ENCODE measurements at places on chromosomes 5 and 9. TPM values are rescaled to one million over a fixed set of nuclear protein-coding genes. Genes with fewer than 3 reads are reported as not detected.

The DENND4C gene
- 13.6 TPM for total RNA-seq

The NKD2 gene
- 3.3 TPM for total RNA-seq

The BTNL9 gene
- total RNA-seq = not detected

The SPATA31D4 gene
- total RNA-seq = not detected

The SAXO1 gene
- not detected for total RNA-seq

The PCDHB13 gene
- total RNA-seq = not detected

GRCh38 chr9:130499804-130500263, 55.1 kb downstream of the ASS1 start:
- no peak for DNase-seq

- no peak for DNase-seq
Observed at GRCh38 chr9:129385211-129385934, 207.3 kb upstream of the IER5L start.

GRCh38 chr5:176793736-176794135, 16.6 kb upstream of the UNC5A start:
- no peak for DNase-seq

- no peak for DNase-seq
Observed at GRCh38 chr5:138611678-138612218, 36.5 kb upstream of the HSPA9 start.

DNA sequence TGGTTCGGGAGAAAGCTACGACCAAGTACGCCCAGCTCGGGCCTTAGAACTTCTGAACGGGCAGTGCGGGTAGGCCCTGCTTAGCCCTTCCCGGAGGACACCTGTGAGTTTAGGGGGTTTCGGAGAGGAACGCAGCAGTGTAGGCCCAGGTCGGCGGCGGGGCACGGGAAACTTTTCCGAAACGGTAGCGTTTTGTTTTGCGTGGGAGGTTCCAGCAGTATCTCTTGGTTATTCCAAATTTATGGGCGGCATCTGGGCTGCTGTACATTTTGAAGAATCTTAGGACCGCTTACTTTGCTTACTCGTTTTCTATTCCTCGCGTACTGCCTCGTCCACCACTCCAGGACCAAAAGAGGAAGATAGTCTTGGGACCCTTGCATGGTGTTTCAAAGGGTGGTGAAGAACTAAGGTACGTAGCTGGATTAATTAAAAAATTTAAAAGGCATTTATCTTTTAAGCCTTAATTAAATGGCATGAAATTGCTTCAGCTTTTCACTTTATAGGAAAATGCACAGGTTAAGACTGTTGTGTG, 492 bp downstream of the TENT2 start:
- no peak for DNase-seq

DNA sequence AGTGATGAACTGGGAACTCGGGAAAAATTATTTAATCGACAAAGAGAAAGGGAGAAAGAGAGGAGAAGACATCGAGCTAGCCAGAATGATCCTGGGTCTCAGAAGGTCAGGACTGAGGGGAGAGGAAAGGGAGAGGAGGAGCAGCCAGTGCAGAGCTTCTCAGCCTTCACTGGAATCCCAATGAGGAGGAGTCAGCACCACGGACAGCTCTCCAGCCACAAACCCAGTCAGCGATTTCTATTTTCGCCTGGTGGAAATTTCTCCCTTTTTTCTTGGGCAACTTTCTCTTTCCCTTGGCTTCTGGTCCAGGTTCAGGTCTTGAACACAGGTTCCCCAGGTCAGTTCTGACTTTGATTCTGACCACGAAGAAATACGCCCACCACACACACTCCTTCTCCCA, 1.6 kb upstream of the BRINP1 start:
- peak; percentile 67 for DNase-seq

GRCh38 chr9:29322240-29322639, 1749.0 kb upstream of the C9orf72 start:
- no peak for DNase-seq

DNA sequence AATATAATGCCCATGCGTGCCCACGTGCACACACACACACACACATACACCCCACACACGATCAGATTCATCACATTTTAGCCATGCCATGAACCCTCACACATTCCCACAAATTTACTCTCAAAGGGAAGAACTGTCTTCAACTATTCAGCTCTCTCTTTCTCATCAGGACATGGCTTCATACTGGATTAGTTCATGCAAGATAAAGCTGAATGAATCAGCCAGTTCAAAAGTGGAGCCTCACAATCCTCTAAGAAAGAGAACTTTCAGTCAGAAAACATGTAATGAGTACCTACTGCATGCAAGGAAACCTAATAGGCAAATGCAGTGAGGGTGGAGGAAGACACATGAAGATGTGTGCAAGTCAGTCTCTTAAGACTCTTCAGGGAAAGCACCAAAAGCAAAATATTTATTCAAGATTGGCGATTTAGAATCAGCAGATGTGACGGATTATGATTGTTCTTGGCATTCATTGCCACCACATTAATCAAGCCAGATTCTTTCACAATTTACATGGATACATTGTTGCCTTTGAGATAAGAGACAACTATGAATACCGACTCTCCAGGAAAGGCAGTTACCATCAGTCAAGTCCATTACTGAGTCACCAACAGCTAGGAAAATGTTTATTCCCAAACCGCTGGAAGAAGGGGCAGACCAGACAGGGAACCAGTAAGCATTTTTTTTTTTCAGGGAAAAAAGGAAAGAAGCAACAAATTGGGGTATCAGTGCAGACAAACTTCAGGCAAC, 30.3 kb upstream of the PUM3 start:
- DNase-seq = no peak

DNA sequence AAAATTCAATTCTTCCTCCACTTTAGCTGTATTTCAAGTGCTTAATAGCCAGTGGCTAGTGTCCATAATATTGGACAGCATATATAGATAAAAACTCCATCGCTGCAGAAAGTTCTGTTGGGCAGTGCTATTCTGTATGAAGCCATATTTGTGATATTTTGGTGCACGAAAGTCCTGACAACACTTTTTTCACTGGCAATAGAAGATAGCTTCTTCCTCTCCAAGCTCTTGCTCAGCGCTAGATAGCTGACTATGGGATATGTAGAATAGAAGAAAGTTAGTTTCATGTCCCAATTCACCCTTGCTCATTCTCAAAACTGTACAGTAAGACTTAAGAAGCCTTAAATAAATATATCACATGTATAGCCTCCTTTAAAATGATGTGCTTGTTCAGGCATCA, 269.9 kb downstream of the TLR4 start:
- no peak for DNase-seq

- no peak for DNase-seq
Observed at GRCh38 chr9:20303996-20304395, 318.3 kb downstream of the MLLT3 start.

DNA sequence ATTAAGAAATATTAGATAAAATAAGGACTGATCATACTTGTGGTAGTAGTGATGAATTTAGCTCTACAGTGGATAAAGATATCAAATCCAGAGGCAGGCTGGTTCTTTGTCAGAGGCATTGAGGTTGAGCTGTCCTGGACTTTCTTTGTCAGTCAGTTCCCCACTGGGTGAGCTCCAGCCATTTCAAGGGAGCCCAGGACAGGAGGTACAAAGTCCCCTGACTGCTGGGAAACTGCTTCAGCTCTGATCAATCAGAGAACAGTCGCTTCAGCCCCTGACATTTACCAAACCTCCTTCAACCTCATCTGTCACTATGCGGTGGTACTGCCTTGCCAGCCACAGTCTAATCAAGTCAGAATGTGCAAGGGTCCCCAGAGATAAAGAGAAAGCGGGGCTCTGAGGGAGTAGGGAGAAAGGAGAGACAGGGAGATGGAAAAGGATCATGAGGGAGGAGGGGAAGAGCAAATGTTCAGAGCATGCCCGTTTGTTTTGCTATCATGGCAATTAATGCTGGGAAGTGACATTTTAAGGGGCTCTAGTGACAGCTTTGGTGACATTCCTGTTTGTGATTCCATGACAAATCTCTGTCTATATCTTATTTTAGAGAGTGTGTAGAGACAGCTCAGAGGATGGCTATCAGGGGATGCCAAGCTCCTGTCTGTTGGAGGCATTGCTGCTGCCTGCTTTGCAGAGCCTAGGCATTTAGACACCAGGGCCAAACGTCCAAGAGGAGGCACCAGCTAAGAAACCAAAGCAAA, 223.2 kb downstream of the ASTN2 start:
- peak; percentile 11 for DNase-seq

GRCh38 chr9:79221084-79221483, 350.7 kb upstream of the TLE4 start:
- no peak for DNase-seq

- DNase-seq = no peak
Observed at GRCh38 chr5:126358525-126358924, 64.7 kb upstream of the GRAMD2B start.

DNA sequence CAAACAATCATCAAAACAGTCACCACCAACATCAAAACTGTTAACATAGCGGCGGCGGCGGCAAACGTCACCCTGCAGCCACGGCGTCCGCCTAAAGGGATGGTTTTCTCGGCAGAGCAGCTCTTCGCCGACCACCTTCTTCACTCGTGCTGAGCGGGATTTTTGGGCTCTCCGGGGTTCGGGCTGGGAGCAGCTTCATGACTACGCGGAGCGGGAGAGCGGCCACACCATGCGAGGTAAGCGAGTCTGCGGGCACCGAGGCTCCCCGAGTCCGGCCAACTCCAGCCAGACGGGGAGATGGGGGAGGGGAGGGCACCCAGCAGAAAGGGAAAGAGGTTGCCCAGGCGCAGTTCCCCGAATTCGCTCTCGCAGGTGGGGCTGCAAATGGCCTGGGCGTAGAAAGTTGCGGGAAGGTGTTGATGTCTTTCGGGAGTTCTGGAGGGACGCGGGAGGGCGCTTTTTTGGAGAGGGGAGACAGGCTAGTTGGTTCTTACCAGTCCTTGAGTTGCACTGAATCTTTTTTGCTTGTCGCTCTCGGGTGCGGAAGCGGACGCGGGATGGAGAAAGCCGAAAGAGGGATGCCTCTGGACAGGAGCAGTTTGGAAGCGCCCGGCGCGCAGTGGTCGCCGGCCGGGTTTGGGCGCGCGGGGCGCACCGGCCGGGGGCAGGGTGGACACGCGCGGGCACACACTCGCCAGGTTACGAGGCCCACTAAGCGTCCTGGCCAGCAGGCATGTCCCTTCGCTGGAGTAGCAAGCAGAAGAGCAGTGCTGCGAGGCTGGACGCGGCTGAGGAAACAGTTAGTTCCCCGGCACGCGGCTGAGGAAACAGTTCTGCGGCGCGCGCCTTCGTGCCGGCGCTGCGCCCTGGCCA, 849 bp downstream of the RORB start:
- peak; percentile 76 for DNase-seq

DNA sequence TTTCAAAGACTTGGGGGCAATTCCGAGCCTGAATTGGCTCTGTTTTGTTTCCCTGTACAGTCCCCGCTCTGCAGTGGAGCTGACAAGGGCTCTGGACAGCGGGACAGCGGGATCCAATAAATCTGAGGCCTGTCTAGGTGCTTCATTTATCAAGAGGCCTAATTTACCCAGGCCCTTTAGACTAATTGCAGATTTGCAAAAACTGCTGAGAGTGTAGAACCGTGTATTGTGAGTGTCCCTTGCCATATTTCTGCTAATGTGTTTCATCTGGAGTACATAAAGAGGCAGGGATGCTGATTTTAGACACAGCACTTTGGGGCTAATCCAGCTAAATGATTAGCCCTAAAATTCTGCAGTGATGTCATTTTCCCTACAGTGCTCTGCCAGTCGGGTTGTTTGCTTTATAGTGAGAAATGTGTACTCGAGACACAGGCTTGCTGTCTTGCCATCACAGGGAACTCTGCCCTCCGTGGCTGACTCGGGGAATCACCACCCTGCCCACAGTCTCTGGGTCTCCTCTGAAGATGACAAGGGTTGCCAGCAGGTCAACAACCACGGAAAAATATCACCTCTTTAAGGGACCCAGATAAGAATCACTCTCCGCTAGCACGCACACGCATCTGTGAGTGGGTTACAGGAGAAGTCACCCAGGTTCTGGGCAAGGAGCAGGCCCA, 592.0 kb downstream of the BNC2 start:
- no peak for DNase-seq

DNA sequence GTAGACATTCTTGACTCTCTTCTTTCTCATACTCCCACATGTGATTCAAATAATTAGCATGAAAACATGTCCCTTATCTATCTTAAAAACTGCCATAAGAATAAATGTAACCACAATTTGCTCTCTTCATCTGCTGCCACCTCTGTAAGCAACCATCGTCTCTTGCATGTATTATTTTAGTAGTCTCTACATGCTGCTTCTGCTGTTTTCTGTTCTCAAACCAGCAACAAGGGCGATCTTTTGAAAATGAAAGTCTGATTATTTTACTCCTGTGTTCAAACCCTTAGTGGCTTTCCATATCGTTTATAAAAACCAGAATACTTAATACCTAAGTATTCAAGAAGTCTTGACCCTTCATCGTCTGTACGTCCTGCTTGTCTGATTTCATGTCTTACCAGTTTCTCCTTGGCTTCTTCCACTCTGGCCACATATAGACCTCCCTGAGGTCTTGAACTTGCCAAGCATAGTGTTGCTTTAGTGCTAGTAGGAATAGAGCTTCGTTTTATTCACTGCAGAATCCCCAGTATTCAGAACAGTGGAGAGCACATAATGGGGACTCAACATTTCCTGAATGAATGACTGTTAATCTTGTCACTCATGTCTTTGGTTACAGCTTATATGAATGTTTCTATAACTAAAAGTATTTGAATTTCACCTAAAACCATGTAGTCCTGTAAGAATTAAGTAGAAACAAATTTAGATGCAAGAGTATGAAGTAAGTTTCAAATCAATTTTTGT, 10.6 kb downstream of the CDC42SE2 start:
- DNase-seq = peak; percentile 66

GRCh38 chr9:42386477-42386876, 203.0 kb downstream of the SPATA31A6 start:
- DNase-seq = no peak

DNA sequence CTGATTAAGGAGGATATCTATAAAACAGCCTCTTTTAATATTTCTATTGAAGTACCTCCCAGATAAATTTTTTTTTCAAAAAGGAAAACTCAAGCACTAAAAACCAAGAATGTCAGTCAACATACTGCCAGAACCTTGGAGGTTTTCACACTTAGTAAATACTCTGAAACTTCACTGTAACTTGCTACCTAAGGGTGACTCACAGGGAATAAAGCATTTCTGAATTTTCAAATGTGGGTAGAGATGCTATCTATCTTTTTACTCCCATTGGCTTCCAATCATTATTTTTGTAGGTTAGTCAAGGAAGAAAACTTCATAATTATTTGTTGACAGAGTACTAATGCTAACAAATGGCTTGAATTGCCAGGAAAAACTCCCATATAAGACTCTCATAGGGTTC, 46.1 kb downstream of the SLC25A46 start:
- no peak for DNase-seq
